Activated CD8-positive, alpha-beta memory T cell treated with anti-CD3 and anti-CD28 coated beads for 1 hour (primary cell): ENCODE measurements at places on chromosomes 12 and 14.

DNA sequence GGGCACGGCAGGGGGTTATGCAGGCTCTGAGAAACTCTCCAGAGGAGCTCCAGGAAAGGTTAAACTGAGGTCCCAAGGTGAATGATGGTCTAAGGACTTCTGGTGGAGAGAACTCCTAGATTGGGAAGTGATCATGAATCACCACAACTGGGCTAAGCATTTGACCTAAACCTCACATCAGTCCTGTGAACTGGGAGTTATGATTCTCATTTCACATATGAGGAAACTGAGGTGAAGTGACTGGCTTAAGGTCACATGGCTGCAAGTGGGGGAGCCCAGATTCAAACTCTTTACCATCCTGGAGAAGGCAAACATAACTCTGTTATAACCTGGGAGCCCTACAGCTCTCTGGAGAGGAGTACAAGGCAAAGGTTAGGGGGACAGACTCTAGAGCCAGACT, 4.2 kb downstream of the RARG start:
- DNase-seq: no peak

DNA sequence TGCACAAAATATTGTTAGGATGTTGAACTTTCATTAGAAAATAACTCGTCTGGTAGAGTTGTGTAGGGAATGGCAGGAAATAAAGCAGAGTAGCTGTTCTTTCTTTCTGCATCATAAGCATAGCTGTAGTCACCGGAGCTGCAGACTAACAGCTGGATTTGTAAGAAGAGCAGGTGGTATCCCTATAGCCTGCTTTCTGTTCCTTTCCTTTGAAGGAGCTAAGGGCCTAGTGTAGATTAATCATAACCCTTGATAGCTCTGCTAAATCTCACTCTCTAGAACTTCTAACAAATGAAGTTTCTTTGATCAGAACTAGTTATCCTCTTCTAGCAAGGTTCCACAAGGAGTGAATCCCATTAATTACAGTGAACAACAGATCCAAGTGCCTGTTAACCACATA, 3.5 kb downstream of the LMO3 start:
- DNase-seq: no peak

- no peak for DNase-seq
Observed at GRCh38 chr12:53743266-53744129, 8.3 kb downstream of the CISTR start.

DNA sequence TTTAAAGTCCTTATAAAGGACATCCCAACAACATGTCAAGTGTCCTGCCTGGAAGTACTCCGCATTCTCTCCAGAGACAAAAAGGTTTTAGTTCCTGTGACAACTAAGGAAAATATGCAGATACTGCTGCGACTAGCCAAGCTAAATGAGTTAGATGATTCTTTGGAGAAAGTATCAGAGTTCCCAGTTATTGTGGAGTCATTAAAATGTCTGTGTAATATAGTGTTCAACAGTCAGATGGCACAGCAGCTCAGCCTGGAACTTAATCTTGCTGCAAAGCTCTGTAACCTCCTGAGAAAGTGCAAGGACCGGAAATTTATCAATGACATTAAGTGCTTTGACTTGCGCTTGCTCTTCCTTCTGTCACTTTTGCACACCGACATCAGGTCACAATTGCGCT, 40.2 kb downstream of the RIC8B start:
- no peak for DNase-seq

DNA sequence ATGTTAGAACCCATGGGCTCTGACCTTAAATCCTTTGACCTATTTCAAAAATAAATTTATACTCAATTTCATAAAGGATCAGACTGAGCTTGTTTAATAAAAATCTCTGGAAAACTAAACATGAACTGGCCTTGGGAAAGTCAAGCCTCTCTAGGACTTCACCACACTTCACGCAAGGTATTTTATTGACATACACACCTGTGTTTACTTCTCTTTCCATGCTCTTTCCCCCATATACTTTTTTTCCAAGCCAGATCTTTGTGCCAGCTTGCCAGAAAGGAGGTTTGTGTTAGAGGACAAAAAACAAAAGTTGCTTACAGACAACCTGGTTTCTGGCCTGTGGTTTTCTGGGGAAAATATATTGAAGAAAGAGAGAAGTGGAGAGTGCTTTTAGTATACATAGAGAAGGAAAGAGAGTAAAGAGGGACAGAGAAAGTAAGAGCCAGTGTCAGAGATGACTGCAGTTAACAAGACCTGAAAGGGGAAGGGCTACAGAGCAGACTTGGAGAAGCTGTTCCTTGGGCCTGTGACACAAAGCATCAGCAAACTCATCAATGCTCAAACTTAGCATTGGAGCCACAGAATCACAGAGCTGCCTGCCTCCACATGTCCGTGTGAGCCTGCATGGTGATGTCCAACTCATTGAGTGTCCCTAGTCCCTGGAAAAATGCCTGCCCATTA, 77.3 kb upstream of the TMTC2 start:
- no peak for DNase-seq

- DNase-seq: no peak
Observed at GRCh38 chr14:64075613-64076005, 218.6 kb downstream of the ESR2 start.

GRCh38 chr12:39329018-39329417, 113.9 kb downstream of the KIF21A start:
- DNase-seq: no peak

DNA sequence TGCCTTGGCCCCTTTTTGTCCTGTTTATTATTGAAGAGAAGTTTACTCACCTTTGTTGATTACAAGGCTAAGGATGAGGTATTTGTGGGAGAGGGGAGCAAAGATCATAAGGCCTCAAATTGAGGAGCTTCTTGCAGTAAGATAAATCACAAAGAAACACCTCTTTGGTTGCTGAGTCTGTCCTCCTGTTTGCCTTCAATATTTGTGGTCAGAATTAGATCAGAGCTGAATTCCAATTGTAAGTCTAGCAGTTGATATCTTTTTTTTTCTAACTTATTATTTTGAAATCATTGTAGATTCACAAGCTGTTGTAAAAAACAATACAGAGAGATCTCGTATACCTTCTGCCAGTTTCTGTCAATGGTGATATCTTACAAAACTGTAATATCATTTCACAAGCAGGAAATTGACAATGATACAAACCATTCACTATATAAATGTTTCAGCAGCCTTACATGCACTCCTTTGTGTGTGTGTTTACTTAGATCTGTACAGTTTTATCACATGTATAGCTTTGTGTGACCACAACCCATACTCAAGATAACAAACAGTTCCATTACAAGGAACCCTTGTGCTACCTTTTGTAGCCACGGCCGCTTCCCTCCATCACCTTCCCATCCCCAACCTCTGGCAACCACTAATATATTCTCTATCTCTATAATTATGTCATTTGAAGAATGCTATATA, 97.4 kb downstream of the KICS2 start:
- no peak for DNase-seq

GRCh38 chr14:95547272-95547625, 12.4 kb downstream of the GLRX5 start:
- DNase-seq: no peak

- DNase-seq: no peak
Observed at GRCh38 chr12:5428332-5429221, 3.3 kb upstream of the NTF3 start.

DNA sequence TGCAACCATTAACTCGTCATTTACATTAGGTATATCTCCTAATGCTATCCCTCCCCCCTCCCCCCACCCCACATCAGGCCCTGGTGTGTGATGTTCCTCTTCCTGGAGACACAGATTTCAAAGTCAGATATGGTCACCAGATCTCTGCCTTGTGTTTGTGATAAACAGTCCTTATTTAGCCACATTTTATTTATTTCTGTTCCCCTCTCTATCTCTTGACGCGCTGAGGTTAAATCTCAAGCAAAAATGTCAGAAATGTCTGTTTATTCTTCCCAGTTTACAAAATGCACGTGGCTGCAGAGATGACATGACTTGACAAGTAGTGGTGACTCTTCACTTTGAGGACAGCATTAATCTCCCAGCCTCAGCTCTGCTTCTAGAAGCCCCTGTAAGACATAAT, 11.5 kb upstream of the RASSF3 start:
- no peak for DNase-seq

DNA sequence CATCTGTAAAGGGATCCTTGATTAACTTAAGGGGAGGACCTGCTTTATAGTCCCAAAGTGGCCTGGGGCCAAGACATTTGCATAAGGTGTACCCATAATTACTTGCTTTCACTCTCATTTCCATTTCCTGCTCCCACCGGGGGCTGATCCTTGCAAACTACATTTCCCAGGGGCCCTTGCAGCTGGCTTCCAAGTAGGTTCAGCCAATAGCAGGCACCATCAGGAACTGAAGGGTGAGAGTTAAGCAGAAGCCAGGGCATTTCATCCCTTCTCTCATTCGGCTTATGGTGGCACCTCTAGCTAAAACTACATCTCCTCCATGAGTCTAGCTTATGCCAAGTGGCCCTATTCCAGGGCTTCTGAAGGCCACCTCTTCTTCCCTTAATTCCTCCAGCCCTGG, 88.8 kb downstream of the CCDC60 start:
- DNase-seq: no peak

- no peak for DNase-seq
Observed at GRCh38 chr14:64232095-64232838, 61.9 kb downstream of the ESR2 start.

- no peak for DNase-seq
Observed at GRCh38 chr14:50403419-50403818, 6.7 kb upstream of the CDKL1 start.
